ENCODE measurements at places on chromosomes 2 and 18.

GRCh38 chr18:38427736-38428135 is 862.1 kb upstream of the CELF4 start:
- no peak for DNase-seq

- DNase-seq: no peak
These were observed 13.2 kb upstream of the ILKAP start for GRCh38 chr2:238216651-238217184.

DNA sequence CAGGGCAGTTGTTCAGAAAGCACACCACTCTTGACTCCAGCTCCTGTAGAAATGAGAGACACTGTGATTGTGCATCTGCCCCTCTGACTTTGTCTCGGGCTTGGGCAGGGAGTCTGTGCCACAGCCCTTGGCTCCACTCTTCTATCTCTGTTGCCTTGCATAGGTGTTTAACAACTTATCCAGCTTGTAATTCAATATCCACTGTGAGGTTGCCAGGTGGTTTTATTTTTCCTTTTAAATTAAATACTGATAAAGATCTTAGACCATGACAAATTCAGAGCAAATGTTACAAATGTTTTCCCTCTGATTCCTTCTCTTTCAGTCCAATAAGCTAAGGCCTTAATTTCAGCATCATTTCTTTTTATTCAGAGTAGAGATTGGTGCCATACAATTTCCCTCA is 421.7 kb downstream of the STK39 start:
- DNase-seq: no peak

DNA sequence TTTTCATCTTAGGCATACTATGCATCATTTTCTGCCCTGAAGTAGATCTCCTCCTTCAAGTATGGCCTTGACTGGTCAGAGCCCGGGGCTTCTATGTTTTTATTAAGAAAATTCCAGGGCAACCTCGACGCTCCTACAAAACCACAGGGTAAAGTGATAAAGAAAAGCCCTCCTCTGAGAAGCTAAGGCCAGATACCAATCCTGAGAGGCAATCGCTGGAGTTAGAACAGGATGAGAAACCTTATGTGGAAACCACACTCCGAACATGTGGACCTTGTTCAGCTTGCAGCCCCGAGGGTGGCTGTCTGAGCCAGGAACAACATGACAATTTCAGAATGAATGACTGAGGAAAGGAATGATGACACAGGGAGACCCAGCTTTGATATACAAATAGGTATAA is 35.6 kb downstream of the RMC1 start:
- DNase-seq: peak; percentile 96

DNA sequence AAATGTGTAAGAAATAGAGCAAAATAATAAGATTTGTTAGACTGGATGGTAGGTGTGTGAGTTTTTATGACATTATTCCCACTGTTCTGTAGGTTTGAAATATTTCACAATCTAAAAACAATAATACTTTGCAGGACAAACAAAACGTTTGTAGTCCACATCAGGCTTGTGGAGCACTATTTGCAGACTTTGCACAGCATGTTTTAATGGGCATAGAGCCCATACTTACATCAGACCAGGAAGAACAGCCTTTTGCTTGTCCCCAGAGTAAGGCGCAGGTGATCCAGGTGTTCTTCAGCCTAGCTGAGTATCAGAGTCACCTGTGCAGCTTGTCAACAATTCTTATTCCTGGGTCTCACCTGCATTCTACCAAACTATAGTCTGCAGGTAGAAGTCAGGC is 9.1 kb upstream of the STK39 start:
- no peak for DNase-seq

DNA sequence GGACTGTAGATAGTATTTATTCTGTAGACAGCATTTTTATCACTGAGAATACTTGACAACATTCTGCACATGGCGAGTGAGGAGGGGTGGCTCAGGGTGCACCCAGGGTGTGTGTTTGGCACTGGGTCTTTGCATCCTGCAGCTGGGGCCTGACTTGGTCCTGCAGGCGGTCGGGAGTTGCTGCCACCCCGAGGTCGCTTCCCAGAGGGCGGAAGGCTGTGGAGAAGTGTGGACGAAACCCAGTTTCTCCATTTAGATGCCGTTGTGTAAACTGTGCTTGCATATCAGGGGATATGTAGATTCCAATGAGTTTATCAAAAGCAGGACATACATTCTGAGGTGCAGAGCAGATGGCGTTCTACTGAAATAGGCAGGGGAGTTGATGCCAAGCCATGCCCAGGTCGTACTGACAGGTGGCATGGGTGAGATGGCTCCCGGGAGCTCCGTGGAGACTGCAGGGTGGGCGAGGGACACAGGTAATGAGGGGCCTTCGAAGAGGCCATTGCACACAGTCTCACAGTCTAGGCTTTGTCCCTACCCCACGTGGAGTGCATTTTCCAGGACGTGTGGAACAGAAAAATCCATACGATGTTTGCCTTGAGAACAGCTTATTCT is 74.5 kb downstream of the RTP5 start:
- DNase-seq: no peak

- DNase-seq: no peak
These were observed 25.1 kb downstream of the NEDD4L start for GRCh38 chr18:58069099-58069498.

GRCh38 chr18:24461996-24462395 is 1.6 kb downstream of the HRH4 start:
- DNase-seq: no peak

- DNase-seq: no peak
These were observed 60.0 kb downstream of the LIPG start for GRCh38 chr18:49621717-49622351.

GRCh38 chr18:55376387-55376786 is 211.6 kb downstream of the TCF4 start:
- DNase-seq: no peak

DNA sequence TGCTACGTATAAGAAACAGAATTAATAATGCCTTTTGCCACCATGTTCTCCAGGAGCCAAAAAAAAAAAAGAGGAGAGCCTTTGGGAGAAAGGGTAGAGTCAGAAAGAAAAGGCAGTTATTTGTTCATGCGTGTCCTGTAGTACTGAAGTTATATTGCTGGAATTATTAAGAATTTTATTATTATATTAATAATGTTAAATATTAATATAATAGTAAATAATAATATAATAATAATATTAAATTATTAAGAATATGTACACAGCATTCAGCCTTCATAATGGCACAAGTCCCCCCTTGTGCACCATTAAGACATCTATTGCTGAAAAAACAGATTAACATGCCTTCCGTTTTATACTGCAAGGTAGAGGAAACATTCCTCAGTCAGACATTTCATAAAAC is 8.1 kb downstream of the REG1A start:
- DNase-seq: no peak

DNA sequence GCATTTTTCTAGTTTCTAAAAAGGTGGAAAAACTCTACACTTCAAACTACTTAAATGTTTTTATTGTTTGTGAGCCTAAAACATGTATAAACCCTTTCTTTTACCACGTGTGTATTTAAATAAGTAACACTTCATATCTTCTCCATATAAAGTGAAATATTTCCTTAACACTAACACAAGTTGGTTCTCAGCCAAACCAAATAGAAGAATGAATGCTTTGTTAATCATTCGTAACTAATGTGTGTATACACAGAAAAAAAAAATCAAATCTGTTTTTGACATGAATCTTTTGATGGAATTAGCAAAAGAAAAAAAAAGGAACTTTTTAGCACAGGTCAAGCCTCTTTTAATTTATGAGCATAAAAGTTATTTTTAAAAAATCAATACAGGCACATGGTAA is 89.3 kb downstream of the EHBP1 start:
- DNase-seq: peak; percentile 33

- DNase-seq: no peak
These were observed 111.6 kb upstream of the DLX2 start for GRCh38 chr2:172214252-172214651.

GRCh38 chr2:70442301-70443077 is 111.1 kb downstream of the TGFA start:
- no peak for DNase-seq

- no peak for DNase-seq
These were observed 18.1 kb upstream of the LYPD6B start for GRCh38 chr2:149020432-149020851.

DNA sequence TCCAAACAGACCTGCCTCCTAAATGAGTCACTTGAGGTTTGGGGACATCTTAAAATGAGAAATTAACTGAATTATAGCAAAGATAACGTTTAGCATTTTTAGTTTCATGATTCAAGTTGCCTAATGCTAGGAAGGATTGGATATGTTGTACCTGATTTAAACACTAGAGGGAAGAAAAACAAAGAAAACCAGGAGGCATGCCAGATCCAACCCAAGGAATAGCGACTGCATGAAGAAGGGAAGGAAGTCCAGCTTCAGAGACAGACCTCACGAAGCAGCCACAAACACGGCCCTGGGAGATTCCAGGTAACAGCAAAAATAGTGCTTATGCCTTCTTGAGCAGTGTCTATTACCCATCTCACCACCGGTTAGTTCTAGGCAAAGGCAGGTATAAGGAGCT is 499.9 kb upstream of the SPHKAP start:
- DNase-seq: peak; percentile 75
